ENCODE measurements at places on chromosomes 11 and 22.
A peak's percentile ranks its signal among the peaks of the same experiment; 100 is the strongest.

GRCh38 chr11:46247659-46248058, 29.8 kb upstream of the CREB3L1 start:
- DNase-seq: peak; percentile 68

- DNase-seq: no peak
Measured at GRCh38 chr22:30874431-30875370, 93.9 kb downstream of the MORC2 start.

DNA sequence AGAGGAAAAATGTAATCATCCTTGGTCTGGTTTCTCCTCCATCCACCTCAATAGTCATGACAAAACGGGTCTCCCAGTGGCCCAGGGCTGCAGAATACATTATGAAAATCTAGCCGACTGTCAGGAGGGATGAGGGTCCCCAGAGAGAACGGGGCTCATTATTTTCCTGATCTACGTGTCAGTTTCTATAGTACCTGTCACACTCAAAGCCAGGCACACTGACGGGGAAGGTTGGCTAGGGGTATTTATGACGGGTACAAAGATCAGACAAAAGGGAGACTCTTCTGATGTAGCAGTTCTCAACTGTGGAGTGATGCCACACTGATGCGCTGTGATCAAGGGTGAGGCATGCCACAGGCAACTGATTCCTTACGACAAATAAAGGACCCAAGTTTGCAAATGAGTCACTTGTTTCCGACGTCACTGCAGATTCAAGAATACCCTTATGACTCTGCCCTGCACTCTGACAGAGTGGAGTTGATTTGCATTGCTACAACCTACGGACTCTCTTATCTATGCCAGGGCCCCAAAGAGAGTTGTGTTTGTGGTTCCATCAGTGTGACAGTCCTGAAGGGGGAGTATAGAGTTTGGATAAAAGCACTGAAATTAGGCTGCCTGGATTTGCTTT, 188.2 kb upstream of the TBCEL start:
- DNase-seq: peak; percentile 4

DNA sequence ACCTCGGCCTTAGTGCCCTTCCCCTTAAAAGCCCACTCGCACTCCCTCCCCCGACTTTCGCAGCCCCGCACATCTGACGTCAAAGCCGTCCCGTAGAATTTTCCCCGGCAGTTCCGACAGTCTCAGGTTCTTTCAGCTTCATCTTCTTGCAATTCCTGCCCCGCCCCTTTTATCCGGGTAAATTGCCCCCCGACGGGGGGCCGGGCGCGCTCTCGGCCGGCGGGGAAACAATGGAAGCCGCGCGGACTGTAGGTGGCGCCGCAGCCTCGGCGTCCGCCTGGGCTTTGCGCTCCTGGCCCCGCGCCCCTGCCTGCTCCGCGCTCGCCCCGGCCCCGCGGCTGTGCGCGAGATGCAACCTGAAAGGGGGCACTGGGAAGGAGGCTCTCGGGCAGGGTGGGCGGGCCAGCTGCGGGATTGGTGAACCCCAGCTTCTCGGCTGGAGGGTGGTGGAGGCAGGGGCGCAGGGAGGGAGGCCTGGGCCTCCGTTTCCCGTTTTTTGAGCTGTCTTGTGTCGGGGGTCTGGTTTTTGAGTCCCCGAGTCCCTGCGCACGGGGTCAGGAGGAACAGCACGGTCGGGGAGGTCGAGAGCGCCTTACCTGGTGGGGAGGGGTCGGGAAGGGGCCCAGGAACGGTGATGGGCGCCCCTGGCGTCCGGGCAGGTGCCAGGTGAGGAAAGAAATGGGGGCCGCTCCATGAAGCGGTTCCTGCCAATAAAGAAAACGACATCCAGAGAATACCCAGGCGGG, 859 bp upstream of the FGF19 start:
- no peak for DNase-seq

DNA sequence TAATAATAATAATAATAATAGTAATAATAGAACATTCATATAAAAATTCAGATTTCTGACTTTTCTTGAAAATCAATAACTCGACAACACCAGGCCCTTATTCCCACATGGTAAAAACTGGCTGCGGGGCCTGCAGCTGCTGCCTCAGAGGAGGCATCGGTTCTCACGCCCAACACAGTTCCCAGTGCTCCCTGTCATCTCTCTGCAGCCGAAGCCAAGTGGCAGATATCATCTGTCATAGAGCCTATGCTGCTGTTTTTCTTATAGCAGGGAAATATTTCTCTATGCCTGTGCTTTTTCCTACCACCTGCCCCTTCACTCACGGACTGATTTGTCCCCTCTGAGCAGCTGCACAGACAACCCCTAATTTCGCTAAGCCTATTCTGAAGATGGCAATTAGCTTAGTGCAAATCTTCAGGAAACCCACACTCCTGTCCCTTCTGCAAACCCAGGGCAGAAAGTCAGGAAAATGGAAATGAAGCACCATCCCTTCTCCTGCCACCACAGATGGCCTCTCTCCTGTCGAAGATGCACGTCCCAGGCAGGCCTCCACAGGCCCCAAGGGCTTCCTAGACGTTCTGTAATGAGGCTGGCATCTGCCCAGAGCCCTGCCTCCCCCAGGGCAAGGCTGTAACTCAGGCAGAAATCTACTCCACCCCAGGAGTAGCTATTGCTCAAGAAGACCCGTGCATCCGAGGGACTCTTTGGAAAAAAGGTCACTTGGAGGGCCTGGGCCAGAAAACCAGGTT, 66.7 kb downstream of the SYN3 start:
- DNase-seq: peak; percentile 2

DNA sequence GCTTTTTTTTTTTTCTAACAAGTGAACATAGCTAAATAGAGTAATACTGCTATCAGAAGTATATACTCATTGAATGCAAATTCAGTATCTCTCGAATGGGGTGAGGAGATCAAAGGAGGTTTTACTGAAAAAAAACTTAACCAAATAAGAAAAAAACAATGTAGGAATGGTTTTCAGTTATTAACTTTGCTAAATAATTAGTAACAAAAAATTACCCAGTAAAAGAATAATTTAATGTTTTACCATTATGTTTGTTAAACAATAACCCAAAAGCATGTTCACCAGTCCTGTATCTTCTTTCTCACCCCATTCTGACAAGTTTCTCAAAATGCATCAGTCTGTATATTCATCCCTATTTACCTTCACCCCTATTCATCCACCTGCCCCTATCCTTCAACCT, 22.6 kb upstream of the CTSC start:
- DNase-seq: no peak

DNA sequence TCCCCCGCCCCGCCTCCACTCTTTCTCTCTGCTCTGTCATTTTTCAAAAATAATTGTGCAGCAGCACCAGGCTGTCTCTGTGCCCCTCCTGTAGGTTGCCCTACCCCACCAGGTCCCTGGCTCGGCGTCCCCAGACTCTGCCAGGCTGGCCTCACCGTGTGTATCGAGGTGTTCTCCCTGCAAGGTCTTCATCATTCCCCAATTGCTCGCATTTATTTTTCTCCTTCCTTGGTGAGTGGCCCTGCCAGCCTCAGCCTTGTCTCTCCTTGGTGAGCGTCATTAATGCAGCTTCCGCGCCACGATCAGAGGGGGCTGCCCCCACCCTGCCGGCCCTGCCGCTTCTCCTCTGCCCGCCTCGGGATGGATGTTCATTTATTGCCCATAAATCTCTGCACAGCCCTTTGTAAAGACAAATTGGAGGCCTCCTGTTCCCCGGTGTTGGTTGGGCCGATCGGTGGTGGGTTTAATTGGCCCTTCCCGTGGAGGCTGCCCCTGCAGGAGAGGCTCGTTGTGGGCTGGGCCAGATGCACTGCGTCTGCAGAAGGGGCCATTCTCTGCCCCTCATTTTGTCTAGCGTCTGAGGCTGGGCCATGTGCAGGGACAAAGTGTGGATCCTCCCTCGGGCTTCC, 33.2 kb downstream of the RTN4R start:
- DNase-seq: no peak

DNA sequence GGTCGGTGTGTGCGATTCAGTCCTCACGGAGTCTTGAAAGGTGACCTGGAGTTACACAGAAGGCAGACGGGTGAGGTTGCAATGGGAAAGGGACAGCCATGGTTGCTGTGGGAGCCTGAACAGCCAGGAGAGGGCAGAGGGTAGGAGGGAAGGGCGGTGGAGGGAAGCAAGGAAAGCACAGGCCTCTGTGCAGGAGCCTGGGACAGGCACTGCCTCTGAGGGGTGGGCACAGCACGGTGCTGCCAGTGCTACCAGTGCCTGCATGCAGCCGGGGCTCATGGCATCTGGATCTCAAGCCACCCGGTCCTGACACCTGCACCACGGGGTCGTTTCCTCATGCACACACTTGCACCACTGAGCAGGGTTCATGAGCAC, 401.0 kb downstream of the TBC1D22A start:
- no peak for DNase-seq

DNA sequence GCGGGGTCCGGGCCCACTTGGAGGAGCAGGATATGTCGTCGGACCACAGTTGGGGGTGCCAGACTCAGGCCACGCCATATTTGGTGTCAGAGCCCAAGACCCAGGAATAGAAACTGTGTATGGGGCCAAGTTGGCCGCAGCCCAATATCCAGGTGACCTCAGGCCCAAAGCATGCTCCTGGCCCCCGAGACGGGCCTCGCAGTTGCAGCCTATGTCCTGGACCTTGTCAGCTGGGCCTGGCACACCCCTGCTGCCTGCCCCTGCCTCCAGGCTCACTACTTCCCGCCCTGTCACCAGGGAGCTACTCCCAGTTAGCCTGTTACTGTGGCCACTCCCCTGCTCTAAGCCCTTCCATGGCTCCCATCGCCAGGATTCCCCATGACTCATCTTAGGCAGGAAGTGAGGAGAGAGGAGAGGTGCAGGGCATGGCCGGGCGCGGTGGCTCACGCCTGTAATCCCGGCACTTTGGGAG, 23.1 kb downstream of the A4GALT start:
- DNase-seq: peak; percentile 88

GRCh38 chr11:26931248-26931631, 62.7 kb upstream of the FIBIN start:
- peak; percentile 78 for DNase-seq

DNA sequence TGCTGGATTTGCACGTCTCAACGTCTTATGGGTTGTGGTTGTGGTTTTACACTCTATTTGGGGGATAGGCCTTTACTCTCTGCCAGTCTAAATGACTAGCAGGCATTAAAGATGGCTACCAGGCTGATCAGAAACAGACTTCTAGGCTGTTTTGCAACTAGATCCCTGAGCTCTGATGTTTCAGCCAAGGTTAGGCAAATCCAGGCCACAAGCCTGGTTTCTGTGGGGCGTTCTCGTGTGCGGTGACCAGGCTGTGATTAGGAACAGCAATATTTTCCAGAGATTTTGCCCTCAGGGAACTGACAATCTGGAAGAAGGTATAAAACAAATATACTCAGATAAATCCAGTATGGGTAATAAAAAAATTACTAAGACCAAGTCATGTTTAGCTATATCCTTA, 502.4 kb downstream of the INSC start:
- DNase-seq: no peak

DNA sequence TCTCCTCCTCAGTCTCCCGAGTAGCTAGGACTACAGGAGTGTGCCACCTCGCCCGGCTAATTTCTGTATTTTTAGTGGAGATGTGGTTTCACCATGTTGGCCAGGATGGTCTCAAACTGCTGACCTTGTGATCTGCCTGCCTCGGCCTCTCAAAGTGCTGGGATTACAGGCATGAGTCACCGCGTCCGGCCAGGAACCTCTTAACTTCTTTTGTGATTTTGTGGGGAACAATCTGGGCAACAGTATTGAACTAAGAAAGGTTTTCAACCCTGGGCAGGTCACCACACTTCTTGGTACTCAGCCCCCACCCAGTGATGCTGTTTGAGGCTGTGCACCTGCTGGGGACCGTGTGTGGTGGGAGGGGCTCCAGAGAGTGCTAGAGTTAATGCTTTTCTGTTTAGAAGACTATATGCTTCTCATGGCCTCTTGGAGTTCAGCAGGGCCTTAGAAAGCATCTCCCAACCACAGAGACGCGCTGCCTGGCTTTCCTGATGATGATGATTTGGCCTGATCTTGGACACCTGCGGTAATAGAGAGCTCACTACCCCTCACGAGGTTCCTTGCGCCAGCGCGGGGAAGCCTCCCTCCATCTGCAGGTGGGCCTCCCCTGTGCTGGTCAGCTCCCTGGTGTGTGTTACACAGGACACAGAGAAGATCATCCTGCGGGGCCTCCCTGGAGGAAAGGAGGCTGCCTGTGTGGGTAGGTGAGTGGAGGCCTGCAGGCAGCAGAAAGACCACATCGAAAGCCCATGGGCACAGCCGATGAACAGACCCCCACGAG, 1.2 kb downstream of the DENND6B start:
- DNase-seq: no peak

GRCh38 chr11:95147364-95147905, 57.8 kb downstream of the ENDOD1 start:
- peak; percentile 92 for DNase-seq

GRCh38 chr11:1963864-1964263, 16.7 kb downstream of the MRPL23 start:
- no peak for DNase-seq

All from fibroblast of mammary gland (primary cell).